NCI-H1105 (cell line): ENCODE measurements at places on chromosomes 3 and 15.

GRCh38 chr15:101710806-101711205 is 13.5 kb downstream of the TARS3 start:
- no peak for DNase-seq

DNA sequence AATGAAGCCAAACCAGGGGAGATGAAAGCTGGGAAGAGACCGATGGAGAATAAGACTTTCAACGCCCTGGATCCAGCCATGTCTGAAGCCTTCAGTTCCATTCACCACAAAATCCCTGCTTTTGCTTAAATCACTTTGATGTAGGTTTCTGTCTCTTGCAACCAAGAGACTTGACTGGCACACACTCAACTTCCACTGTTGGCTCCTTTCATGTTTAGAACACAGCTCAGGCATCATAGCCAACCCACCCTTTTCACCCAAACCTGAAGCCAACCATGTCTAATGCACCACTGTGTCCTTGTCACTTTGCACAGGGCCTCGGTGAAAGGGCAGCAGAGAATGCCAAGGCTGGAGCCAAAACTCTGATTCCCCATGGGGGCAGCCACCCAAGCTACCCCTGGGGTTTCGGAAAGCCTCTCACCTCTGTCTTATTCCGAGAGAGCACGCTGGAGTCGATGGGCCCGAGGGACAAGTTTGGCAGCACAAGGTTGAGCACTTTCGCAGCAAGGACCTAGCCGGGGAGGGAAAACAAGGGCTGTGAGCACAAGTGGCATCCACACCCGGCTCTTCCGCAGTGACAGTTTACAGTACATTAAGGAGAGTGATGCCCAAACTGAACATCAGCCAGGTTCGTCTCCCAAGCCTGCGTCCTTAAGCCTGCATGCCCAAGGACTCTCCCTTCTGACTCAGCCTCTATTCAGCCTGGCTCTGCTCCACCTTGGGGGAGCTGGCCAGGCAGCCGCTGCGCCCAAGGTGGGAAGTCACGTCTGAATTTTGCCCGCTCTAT is 37.6 kb downstream of the ABTB1 start:
- peak; percentile 12 for DNase-seq

DNA sequence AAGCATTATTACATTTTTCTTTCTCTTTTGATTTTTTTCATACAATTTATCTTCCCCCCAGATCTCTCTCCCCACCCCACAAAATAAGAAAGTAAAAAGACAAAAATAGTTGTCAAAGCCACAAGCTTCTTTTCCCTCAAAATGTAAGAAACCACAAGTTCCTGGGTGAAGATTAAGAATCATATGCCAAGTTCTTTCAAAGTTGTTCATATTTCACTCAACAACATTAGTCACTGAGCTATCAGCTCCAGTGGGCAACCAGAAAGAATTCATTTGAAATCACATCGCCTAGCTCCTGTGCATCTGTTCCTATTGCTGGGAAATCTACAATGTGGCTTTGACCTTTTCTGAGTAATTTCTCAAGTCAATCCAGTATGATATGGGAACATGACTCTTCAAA is 681.6 kb upstream of the ARPP21 start:
- DNase-seq, result no peak

GRCh38 chr15:82571722-82572222 is 31.5 kb upstream of the RPS17 start:
- peak; percentile 18 for DNase-seq

- no peak for DNase-seq
Measured at GRCh38 chr3:162933656-162934055, 1437.0 kb downstream of the OTOL1 start.

DNA sequence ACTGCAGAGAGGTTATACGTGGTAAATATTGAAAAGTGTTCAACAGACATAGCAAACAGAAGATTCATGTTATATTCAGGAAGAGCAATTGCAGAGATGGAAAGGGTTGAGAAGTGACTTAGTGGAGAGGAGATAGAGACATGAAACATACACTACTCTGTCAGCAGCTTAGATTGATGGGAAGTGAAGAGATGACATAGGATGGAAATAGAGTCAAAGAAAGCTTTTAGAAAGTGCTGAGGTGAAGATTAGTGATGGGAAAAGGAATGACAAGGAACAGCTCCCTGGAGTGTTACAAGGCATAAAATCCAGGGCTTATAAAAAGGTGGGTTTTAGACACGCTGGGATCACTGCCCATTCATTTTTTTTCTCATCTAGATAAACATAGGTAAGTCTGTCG is 17.2 kb upstream of the GOLIM4 start:
- no peak for DNase-seq

DNA sequence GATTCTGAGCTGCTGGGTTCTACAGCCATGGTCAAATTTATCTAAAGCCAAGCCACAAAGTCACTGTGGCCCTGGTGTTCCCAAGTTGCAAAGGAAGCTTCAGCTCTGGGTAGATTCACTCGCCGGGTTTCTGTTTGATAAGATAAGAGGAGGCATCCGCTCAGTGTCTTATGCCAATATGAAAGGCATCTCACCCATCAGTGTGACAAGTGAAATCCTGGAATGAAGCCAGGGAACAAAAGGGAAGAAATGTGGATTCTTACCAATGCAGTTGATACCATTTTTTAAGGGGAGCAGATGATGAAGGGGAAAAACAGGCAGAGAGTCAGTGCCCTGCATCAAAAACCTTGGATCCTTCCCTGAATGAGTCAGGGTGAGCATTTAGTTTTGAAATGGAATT is 2.8 kb upstream of the CPNE4 start:
- DNase-seq, result no peak
